ENCODE measurements at places on chromosomes 12 and 14.

GRCh38 chr14:96261053-96261452, 5.0 kb downstream of the BDKRB1 start:
- no peak for DNase-seq

GRCh38 chr12:80798281-80798680, 81.6 kb downstream of the MYF5 start:
- DNase-seq: no peak

DNA sequence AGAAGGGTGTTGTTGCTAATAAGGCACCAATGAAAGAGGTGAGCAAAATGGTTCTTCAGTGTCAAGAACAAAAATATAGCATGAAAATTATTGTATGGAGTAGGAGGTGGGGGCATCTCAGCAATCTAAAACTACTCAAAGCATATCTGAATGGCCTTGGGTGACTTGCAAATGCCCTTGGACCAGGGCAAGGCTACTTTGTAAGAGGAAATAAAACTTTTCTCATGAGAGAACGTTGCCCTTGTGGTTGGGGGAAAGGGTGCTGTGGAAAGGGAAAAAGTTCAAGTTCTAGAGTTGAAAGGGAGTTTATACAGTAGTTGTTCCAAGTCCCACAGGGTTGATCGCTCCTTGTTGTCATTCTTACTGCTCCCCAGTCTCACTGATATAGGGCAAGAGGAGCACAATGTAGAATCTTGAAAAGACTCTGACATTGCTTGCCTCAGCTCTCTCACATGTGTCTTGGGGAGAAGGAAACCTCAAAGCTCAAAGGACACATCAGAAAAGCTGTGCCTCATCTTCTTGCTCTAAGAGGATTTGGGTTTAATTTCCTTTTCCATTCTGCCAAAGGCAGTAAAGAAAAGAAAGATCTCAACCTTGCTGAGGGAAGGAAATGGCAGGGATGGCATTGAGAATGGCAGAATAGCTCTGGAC, 270.5 kb downstream of the DUSP6 start:
- DNase-seq: no peak

DNA sequence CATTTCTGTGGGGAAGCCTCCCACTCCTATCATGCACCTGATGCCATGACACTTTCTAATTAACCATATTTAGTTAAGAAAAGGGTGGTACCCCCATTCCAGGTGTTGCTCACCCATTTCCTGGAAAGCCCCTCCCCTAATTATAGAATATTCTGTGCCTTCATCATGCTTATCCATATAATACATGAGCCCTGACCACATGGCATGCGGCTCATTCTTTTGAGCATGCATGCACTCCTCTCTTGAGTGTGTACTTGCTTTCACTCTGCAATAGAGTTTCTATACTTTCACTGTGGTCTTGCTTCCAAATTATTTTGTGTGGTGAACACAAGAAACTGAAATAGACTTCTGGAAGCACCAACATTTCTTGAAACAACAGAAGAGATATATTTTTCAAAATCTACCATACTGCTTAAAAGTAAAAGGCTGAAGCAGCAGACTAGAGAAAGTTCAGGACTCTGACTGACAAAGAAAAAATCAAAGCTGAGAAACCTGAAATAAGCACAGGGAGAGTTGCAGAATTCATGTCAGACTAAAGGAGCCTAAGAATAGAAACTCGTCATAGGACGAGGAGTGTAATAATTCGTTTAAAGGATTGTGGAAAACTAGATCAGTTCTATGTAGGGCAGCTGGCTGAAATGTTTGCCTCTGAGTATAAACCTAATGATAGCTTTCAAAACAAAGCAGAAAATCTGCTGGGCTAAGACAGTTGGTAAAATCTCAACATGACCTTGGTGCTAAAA, 144.8 kb downstream of the KITLG start:
- no peak for DNase-seq

DNA sequence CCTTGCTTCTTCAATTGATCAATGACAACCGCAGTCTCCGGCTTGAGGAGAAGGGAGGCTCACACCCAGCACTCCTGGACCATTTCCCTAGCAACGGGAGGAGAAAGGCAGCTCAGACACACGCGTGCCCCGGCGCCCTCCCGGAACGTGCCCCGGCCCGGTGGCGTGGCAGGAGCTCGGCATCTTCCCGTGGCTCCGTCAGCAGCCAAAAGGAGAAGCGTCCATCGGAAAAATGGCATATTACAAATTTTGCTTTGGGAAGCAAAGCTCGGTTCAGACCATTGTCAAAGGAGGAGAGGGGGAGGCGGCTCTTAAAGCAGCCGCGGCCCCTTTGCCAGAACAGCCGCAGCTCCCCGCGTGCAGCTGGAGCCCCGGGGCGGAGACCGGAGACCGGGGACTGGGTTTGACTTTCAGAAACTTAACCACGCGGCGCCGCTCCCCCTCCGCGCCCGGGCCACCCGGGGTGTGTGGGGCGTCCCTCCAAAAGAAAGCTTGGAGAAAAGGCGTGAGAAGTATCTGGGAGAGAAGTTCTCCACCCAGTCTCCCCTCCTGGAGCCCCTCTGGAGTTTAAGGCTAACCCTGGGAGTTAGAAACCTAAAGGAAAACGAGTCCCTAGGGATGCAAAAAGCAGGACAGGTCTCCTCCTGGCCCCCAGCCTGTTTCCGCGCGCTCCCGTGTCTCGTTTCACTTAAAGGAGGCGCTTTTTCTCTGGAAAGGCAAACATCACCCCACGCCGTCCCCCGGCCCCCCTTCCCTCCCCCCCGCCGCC, 545 bp downstream of the PPFIA2 start:
- DNase-seq: peak; percentile 44
